ENCODE measurements at places on chromosomes 2 and 18.

DNA sequence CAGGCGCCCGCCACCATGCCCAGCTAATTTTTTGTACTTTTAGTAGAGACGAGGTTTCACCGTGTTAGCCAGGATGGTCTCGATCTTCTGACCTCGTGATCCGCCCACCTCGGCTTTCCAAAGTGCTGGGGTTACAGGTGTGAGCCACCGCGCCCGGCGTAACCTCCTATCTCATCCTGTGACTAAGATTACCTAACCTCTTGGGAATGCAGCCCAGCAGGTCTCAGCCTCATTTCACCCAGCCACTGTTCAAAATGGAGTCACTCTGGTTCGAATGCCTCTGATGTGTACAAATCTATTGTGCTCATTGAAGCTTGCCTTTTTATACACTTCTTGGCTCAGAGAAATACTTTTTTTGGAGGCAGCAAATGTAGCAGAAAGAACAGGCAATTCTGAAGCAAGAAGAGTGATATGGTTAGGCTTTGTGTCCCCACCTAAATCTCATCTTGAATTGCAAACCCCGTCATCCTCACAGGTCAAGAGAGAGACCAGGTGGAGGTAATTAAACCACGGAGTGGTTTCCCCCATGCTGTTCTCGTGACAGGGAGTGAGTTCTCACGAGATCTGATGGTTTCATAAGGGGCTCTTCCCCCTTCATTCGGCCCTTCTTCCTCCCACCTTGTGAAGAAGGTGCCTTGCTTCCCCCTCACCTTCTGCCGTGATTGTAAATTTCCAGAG, 60.6 kb downstream of the SLC4A3 start:
- no peak for DNase-seq

- no peak for DNase-seq
Observed at GRCh38 chr2:187971893-187972292, 319.8 kb upstream of the GULP1 start.

DNA sequence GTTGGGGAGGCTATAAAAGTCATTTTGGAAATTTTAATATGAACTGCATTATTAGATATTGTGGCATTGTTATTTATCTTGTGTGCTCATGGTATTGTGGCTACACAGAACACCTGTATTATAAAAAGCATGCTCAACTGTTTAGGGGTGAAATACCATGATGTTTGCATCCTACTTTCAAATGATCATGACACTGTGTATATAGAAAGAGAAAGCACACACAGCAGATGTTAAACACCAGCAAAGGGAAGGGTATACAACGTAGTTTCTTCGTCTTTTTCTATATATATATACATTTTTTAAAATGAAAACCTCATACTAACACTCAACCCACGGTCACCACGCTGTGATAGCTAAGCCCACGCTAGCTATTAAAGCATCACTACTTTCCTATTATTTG, 27.1 kb downstream of the STARD7 start:
- no peak for DNase-seq

DNA sequence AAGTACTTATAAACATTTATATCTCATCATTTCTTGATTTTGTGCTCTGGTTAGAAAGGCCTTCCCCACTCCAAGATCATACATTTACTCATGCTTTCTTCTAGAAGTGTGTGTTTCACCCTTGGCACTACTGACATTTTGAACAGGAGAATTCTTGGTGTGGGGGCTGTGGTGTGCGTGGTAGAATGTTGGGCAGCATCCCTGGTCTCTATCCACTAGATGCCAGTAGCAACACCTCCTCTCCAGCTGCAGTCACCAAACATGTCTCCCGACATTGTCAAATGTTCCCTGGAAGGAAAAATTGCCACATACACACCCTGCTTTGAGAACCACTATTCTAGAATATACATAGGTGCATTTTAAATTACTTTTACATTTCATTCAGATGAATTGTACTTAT, 8.7 kb upstream of the TGIF1 start:
- peak; percentile 12 for DNase-seq

- DNase-seq, result no peak
Observed at GRCh38 chr2:240615820-240616547, 9.3 kb upstream of the GPR35 start.

GRCh38 chr2:99140056-99140859, 1.2 kb upstream of the C2orf15 start:
- no peak for DNase-seq

DNA sequence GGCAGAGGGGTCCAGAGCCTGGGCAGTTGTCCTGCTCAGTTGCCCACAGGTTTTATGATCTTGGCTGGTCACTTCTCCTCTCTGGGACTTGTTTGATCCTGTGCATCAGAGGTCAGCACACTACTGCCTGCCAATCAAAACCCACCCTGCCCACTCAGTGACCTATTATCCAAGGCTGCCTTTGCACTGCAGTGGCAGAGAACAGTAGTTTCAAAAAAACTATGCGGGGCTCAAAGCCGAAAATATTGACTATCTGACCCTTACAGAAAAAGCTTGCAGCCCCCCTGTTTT, 218.2 kb downstream of the CYP26B1 start:
- DNase-seq, result no peak

- no peak for DNase-seq
Observed at GRCh38 chr2:31049916-31050588, 88.2 kb downstream of the GALNT14 start.

DNA sequence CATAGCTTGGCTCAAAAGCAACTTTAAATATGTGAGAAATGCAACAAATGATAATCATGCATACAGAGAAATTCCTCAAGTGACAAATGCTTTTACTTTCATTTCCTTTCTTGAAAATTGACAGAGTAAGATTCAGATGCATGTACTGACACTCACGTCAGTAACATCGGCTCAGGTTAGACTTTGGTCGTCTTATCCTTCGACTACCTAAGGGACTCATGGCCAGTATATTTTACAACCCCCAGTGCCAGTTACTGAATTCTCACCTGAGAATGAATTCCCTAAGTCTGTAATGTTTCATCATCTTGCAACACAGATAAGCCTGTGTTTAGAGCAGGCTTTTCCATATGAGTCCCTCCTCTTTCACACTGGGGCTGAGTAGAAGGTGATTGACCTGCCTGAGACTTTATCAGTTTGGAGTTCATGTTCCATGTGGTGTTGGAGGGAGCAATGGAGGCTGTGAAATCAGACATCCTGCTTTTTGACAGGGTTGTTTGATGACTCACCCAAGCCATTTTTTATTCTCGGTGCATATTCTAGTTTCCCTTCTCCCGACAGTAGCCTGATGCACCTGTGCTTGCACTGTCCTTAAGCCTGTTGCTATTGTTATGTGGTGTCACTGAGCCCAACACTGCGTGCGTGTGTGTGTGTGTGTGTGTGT, 30.5 kb upstream of the ATP8B1 start:
- no peak for DNase-seq

GRCh38 chr2:9225806-9226205, 19.2 kb downstream of the ASAP2 start:
- DNase-seq, result no peak

- no peak for DNase-seq
Observed at GRCh38 chr18:77023102-77023782, 109.3 kb downstream of the MBP start.

DNA sequence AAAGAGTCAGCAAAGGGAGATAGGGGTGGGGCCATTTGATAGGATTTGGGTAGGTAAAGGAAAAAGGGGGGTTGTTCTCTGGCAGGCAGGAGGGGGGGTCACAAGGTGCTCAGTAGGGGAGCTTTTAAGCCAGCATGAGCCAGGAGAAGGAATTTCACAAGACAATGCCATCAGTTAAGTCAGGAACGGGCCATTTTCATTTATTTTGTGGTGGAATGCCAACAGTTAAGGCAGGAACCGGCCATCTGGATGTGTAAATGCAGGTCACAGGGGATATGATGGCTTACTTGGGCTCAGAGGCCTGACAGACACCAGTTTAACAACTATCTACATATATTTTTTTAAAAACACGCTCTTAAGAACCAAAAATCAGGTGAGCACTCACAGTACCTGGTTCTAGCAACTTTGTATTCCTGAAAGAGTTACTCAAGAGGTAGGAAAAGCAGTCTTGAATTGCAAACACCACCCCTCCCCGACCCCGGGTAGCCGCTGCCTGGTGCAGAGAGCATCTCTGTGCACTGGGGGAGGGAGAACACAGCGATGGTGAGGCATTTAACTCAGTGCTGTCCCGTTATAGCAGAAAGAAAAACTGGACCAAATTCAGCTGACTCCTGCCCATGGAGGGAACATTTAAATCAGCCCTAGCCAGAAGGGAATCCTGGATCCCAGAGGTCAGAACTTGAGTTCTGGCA, 414.5 kb upstream of the KLHL29 start:
- DNase-seq, result no peak

- no peak for DNase-seq
Observed at GRCh38 chr2:11305958-11306357, 38.5 kb downstream of the ROCK2 start.

GRCh38 chr2:17803497-17803896, 12.8 kb upstream of the MSGN1 start:
- DNase-seq, result no peak

GRCh38 chr2:119116411-119117295, 41.9 kb downstream of the C1QL2 start:
- no peak for DNase-seq

GRCh38 chr2:189576396-189576795, 4.2 kb downstream of the SLC40A1 start:
- DNase-seq, result no peak

GRCh38 chr2:97935719-97936161, 60.0 kb downstream of the TMEM131 start:
- DNase-seq, result peak; percentile 9

GRCh38 chr18:31965316-31965970, 22.5 kb upstream of the TRAPPC8 start:
- no peak for DNase-seq

DNA sequence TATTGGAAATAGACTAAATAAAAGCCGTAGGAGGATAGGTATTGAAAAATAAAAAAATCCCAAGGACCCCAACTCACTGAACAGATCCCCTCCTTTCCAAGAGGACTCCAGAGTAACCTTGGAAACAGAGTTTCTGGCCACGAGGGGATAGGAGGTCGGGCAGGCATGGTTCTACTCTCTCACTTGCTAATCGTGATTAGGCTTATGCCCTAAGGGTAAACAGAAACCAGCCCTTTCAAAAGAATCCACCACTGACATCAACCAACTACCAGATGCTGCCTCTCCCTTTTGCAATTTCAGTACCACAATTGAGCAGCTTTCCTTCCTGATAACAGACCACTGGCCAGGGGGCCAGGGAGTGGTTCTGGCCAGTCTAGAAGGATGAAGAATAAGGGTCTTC, 477.8 kb downstream of the EIPR1 start:
- DNase-seq, result no peak

GRCh38 chr18:8601277-8602032, 7.8 kb upstream of the RAB12 start:
- no peak for DNase-seq

- DNase-seq, result no peak
Observed at GRCh38 chr2:166959556-166959955, 71.3 kb downstream of the XIRP2 start.

GRCh38 chr18:35041815-35042387, 688 bp downstream of the MAPRE2 start:
- no peak for DNase-seq
